ENCODE measurements at places on chromosomes 6 and 20.
A peak's percentile ranks its signal among the peaks of the same experiment; 100 is the strongest.

DNA sequence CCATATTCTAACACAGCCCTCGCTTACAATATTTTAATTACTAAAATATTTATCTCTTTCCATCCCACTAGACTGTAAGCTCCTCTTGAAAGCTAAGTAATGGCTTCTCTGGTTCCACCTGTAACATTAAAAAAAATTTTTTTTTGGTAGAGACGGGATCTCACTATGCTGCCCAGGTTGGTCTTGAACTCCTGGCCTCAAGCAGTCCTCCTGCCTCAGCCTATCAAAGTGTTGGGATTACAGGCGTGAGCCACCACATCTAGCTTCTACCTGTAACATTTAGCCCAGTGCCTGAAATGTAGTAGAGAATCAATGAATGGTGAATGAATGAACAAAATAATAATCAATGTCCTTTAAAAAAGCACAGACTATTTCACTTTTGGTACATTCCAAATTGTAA lies 28.8 kb downstream of the DEK start:
- no peak for DNase-seq

DNA sequence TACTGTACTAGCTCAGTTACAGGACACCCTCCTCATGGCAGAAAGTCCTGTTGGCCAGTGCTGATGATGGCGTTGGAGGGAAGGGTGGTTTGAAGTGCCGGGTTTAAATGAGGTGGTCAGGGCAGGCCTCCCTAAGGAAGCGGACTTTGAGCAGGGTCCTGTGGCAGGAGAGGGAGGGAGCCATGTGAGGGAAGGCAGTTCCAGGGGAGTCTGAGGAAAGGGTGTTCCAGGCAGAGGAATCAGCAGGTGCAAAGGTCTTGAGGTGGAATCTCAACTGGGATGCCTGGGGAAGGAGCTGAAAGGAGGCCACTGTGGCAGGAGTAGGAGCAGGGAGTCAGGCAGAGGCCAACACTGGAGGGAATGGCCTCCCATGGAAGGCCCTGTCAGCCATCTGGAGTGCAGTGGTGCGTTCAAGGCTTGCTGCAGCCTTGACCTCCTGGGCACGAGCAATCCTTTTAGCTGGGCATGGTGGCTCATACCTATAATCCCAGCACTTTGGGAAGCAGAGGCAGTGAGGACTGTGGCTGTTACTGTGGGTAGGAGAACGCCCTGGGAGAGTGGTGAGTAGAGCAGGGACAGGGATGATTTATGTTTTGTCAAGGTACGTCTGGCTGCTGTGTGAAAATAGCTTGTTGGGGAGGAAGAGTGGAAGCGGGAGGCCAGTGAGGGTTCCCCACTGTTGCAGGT lies 26.2 kb downstream of the VSTM2L start:
- DNase-seq: no peak

DNA sequence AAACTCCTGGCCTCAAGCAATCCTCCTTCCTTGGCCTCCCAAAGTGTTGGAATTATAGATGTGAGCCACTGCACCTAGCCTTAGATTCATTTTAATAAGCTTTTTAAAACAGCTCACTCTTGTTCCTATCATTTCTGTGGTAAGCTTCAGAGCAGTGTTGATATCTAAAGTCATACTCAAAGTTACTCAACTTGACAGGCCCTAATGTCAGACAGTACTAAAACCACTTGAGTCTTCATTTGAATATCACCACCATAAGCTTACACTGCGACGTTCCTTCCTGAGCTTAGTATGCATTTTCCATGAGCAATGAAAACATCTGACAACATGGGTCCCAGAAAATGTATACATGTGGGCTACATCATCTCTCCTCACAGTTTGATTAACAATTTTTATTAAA lies 6.0 kb downstream of the FUCA2 start:
- no peak for DNase-seq

- no peak for DNase-seq
These were observed 2.3 kb downstream of the DSTN start for GRCh38 chr20:17572034-17572638.

GRCh38 chr20:34124469-34125249 lies 12.6 kb upstream of the EIF2S2 start:
- no peak for DNase-seq

GRCh38 chr6:131048459-131048858 lies 14.6 kb downstream of the EPB41L2 start:
- DNase-seq: no peak

DNA sequence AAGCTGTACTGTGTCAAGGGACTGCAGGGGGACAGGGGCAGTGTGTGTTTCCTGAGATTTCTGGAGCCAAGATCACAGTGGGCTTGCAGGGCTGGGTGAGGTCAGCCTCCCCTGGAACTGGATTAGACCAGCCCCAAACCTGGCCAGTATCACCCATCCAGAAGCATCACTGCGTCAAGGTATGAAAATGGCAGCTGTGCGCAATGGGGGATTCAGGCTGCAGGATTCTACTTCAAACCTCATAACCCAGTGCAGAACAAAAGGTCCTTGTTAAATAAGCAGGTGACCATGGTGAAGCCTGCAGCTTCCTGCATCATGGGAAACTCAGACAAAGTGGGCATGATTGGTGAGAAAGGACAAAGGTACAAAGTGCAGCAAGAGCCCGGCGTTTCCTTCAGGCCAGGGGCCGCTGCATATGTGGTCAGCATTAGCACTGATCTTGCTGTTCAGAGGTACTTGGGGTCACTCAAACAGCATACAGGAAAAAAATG lies 33.4 kb downstream of the TRAF3IP2 start:
- no peak for DNase-seq

- peak; percentile 9 for DNase-seq
These were observed 105.1 kb upstream of the HCRTR2 start for GRCh38 chr6:55069132-55069781.

All from activated CD4-positive, alpha-beta T cell treated with anti-CD3 and anti-CD28 coated beads, Interleukin-2, Interleukin-6, amounts not matched to agents 100 ng/mL and 50 ng/mL, durations not matched to agents 16 hours and 8 hours (primary cell).